ENCODE measurements at places on chromosomes 1 and 21.
A peak's percentile ranks its signal among the peaks of the same experiment; 100 is the strongest.

DNA sequence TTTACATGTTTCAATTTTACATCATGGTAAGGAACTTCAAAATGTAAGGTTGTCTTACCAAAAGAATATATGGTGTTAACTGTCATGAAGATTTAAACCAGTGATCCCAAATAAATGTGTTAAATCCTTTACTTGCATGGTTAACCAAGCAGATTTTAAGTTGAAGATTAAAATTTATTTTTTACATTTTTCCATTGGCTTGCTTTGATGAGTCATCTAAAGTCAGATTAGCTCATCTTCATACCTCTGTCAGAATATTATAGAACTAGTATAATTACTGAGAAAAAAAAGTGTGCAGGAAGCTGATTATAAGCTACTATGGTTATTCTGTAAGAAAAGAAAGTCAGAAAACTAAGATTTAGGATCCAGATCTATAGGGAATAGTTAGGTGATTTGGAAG, 95.3 kb upstream of the DPH5 start:
- no peak for DNase-seq

GRCh38 chr1:33928251-33928650, 64.4 kb downstream of the HMGB4 start:
- no peak for DNase-seq

DNA sequence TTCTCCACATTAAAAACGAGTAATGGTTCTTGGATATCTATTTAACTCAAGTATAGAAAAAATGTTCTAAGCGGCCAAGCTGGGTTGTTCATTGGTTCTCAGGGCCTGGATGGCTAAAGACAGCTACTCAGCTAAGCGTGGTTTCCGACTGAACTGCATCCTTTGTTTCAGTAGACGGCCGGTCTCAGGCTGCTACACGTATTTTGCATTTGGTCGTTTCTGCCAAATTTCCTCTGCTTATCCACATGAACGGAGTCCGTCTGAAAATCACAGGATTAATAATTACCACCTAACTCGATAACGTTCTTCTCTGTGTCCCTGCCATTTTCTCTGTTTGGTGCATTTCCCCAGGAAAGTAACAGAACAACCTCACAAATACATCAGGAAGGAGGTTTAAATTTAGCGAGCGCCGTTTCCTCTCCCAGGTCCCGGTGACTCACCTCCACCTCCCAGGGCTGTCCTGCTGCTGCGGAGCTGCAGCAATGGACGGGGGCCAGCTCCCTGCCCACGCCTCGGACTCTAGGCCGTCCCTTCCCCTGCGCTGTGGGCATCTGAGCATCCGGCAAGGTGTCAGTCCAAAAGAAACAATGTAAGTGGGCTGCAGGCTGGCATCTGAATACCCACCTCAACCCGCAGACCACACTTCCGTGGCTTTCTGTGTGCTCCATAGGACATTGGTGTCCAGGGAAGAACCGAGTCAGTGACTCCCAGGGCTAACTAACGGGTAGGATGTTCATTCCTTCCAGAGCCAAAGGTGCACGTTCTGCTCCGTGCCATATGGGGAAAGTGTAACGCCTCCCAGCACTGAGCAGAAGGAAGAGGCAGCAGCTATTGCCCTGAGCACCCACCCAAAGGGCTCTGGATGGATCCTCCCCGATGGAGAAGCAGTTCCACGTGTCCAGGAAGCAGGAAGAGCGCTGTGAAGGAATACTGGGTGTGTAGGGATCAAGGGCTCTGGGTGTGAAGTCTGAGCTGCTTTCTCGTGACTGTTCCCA, 4.1 kb upstream of the GABRD start:
- DNase-seq, result no peak

- DNase-seq, result no peak
Observed at GRCh38 chr1:198856601-198857000, 217.8 kb downstream of the PTPRC start.

GRCh38 chr1:119981986-119982815, 85.9 kb upstream of the ADAM30 start:
- DNase-seq, result no peak

DNA sequence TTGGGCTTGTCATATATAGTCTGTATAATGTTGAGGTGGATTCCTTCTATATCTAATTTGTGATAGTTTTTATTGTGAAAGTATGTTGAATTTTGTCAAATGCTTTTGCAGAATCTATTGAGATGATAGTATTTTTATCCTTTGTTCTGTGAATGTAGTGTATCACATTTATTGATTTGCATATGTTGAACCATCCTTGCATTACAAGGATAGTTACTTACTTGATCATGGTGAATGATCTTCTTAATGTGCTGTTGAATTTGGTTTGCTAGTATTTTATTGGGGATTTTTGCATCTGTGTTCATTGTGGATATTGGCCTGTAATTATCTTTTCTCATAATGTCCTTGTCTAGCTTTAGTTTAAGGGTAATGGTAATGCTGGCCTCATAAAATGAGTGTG, 8.3 kb downstream of the FGGY start:
- no peak for DNase-seq

GRCh38 chr1:243930822-243931671, 81.0 kb upstream of the AKT3 start:
- DNase-seq, result no peak

DNA sequence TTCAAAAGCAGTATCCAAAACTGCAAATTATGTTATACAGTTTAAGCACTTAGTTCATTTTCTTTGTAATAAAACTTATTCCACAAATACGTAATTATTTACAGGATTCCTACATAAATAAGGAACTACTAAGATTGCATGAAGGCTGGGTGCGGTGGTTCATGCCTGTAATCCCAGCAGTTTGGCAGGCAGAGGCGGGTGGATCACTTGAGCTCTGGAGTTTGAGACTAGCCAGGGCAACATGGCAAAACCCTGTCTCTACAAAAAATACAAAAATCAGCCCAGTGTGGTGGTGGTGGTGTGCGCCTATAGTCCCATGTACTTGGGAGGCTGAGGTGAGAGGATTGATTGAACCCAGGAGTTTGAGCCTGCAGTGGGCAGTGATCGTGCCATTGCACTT, 69.3 kb downstream of the POU2F1 start:
- no peak for DNase-seq

- no peak for DNase-seq
Observed at GRCh38 chr1:31368611-31369107, 4.2 kb downstream of the FABP3 start.

DNA sequence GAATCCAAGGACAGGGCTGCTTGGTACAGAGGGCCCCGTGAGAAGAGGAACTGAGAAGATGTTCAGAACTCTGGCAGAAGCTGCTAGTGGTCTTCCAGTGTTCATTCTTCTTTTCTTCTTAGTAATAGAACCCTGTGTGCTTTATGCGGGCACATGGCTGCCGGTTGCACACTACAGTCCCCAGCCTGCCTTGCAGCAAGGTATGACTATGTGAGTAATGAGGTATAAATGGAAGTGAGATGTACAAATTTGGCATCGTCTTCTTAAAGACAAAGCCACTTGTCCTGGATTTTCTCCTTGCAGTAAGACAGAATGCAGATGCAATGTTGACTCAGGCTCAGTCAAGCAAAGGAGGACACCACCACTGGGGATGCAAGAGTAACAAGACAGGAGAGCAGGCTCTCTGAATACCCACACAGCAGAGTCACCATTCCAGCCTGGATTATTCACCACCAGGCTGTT, 15.0 kb upstream of the ATP1B1 start:
- DNase-seq, result no peak

- no peak for DNase-seq
Observed at GRCh38 chr1:20663969-20664715, 3.0 kb upstream of the DDOST start.

DNA sequence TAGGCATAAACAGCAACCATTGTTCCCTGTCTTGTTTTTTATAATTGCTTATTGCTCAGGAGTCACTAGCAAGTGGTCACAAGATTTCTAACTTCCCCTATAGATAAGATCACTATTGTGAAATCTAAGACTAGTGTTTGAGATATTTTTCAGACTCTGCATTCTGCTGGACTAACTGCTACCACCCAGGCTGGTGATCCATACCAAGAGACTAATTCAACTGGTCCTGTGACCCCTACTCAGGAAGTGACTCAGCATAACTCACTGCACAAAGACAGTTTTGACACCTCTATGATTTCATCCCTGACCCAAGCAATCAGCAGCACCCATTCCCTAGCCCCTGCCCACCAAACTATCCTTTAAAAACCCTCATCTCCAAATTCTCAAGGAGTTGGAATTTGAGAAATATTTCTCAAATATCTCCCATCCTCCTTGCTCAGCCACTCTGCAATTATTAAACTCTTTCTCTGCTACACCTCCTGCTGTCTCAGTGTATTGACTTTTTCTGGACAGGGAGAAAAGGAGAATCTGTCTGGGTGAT, 52.7 kb downstream of the TRIM33 start:
- no peak for DNase-seq

- DNase-seq, result no peak
Observed at GRCh38 chr1:22892789-22893188, 79.9 kb downstream of the LACTBL1 start.

GRCh38 chr1:6347641-6348487, 45.7 kb downstream of the ACOT7 start:
- DNase-seq, result peak; percentile 34

GRCh38 chr1:227541796-227542152, 21.6 kb upstream of the ZNF678 start:
- DNase-seq, result no peak

Data from stimulated activated CD8-positive, alpha-beta memory T cell treated with anti-CD3 and anti-CD28 coated beads, Interleukin-4, amount 100 ng/mL, for 4 hours (primary cell).